Ascending aorta (tissue), 2 donors: ENCODE measurements at places on chromosomes 7 and 10. TPM values are rescaled to one million over a fixed set of nuclear protein-coding genes. Genes with fewer than 3 reads are reported as not detected.
A peak's percentile ranks its signal among the peaks of the same experiment; 100 is the strongest.

- DNase-seq = no peak
- peak overlapping the region; percentile 98 for H3K27ac ChIP-seq
- no peaks in the 10 kb centered on the region for H3K36me3 ChIP-seq
- H3K4me1 ChIP-seq = peaks cover 11% of the 10 kb centered on the region
- H3K27me3 ChIP-seq = no peaks in the 10 kb centered on the region
Measured at GRCh38 chr10:930625-931325, 730 bp downstream of the LARP4B start.

DNA sequence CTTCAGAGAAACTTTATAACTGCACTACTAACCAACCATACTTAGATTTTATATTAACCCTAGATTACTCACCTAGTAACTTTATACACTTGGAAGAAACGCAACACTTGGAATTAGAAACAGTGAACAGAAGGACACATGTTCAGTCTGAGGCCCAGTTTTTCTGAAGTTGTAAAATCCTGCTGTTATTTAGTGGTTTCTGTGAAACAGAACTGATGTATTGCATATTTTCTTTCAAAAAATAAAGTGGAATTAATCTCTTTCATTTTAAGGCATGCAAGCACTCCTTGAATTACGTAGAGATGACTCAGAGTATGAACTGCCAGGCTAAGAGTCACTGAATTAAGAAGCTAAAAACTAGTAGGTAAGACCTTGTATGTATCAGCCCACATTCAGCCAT lies 215.8 kb downstream of the SKAP2 start:
- no peaks in the 10 kb centered on the region for H3K27me3 ChIP-seq
- H3K4me1 ChIP-seq = no peaks in the 10 kb centered on the region

The WAC gene
- total RNA-seq = 30.5 TPM

The ELFN1 gene
- 7.3 TPM for total RNA-seq

The OPN4 gene
- total RNA-seq = not detected

GRCh38 chr10:107914450-107915214 lies 750.1 kb upstream of the SORCS1 start:
- no peak for DNase-seq
- H3K27me3 ChIP-seq = no peaks in the 10 kb centered on the region
- H3K4me1 ChIP-seq = no peaks in the 10 kb centered on the region
- no peak overlapping the region for H3K4me3 ChIP-seq

GRCh38 chr10:7601023-7601656 lies 65.6 kb downstream of the ITIH5 start:
- H3K4me3 ChIP-seq = no peak overlapping the region
- no peak overlapping the region for H3K27ac ChIP-seq
- no peaks in the 10 kb centered on the region for H3K4me1 ChIP-seq
- no peaks in the 10 kb centered on the region for H3K27me3 ChIP-seq
- no peak for DNase-seq

GRCh38 chr10:113753020-113753692 lies 1.7 kb downstream of the PLEKHS1 start:
- H3K4me3 ChIP-seq = no peak overlapping the region
- no peaks in the 10 kb centered on the region for H3K4me1 ChIP-seq
- H3K27me3 ChIP-seq = no peaks in the 10 kb centered on the region
- DNase-seq = no peak
- H3K36me3 ChIP-seq = no peaks in the 10 kb centered on the region

DNA sequence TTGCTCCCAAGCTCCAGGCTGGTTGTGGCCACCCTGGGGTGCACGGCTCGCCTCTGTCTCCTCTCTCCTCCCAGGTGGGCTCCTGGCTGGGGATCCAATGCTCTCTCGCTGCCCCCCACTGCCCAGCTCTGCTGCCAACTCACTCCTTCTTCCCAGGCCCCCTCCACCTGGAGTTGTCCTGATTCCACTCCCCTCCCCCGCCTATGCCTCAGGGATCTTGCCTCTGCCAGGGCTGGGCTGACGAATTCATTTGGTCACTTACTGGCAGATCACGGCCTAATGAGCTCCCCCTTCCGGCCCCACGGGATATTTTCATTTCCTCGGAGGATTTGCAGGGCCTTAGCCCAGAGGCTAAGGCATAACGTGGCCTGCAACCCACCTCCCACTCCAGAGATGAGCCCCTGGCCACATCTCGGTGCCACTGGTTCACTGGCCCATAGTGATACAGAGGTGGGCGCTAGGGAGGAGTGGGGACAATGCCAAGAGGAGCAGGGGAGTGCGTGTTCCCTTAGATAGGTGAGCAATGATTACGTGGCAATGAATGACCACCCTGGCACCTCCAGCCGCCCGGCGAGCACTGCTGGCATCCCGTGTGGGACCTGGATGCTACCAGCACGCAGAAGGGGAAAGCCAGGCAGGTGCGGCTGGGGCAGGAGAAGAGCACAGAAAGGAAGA lies 344.6 kb upstream of the SHH start:
- H3K27me3 ChIP-seq = no peaks in the 10 kb centered on the region
- no peak overlapping the region for H3K27ac ChIP-seq
- no peaks in the 10 kb centered on the region for H3K4me1 ChIP-seq
- DNase-seq = no peak
- no peaks in the 10 kb centered on the region for H3K36me3 ChIP-seq
- H3K4me3 ChIP-seq = no peak overlapping the region

DNA sequence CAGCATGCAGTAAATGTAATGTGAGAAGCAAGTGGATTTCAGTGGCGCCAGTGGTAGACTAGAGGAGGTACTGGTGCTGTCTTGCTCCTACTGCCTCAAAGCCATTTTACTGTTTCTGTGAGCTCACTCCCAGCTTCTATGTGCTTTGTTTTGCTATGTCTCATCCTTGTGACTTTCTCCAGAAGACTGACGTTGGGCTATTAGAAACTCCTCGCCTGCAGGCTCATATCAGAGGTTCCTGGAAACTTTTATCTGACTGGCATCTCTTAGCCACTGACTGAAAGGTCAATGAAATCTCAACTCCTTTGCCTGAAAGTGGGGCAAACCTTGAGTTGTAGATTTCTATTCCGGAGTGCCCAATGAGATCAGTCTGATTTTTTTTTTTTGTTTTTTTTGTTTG lies 66.4 kb upstream of the SORCS1 start:
- no peaks in the 10 kb centered on the region for H3K27me3 ChIP-seq
- H3K27ac ChIP-seq = no peak overlapping the region
- no peaks in the 10 kb centered on the region for H3K36me3 ChIP-seq
- H3K4me3 ChIP-seq = no peak overlapping the region

GRCh38 chr7:74653686-74654181 lies 3.8 kb upstream of the GTF2I start:
- no peak for DNase-seq
- H3K4me3 ChIP-seq = no peak overlapping the region
- no peaks in the 10 kb centered on the region for H3K4me1 ChIP-seq
- H3K36me3 ChIP-seq = no peaks in the 10 kb centered on the region
- H3K27ac ChIP-seq = no peak overlapping the region

The NOLC1 gene
- total RNA-seq = 33.3 TPM

GRCh38 chr10:132708441-132708840 lies 77.5 kb downstream of the NKX6-2 start:
- peaks cover 53% of the 10 kb centered on the region for H3K36me3 ChIP-seq
- no peaks in the 10 kb centered on the region for H3K4me1 ChIP-seq

- no peak overlapping the region for H3K4me3 ChIP-seq
- H3K36me3 ChIP-seq = peaks cover 18% of the 10 kb centered on the region
- H3K27me3 ChIP-seq = no peaks in the 10 kb centered on the region
- H3K4me1 ChIP-seq = peaks cover 14% of the 10 kb centered on the region
Measured at GRCh38 chr7:131404226-131404911, 76.7 kb downstream of the MKLN1 start.

GRCh38 chr10:60767424-60767823 lies 10.9 kb upstream of the CDK1 start:
- no peaks in the 10 kb centered on the region for H3K36me3 ChIP-seq
- no peaks in the 10 kb centered on the region for H3K4me1 ChIP-seq
- no peak for DNase-seq
- no peak overlapping the region for H3K27ac ChIP-seq
- H3K4me3 ChIP-seq = no peak overlapping the region
